ENCODE measurements at places on chromosomes 2 and 18. TPM values are rescaled to one million over a fixed set of nuclear protein-coding genes. Genes with fewer than 3 reads are reported as not detected.

Gene SCN2A
- total RNA-seq = 0.50 TPM

Gene SS18
- total RNA-seq = 58.5 TPM

Gene PLGLB1
- total RNA-seq = 2.6 TPM

Gene EGR4
- not detected for total RNA-seq

Gene ZSWIM2
- total RNA-seq = not detected

Gene NEU2
- not detected for total RNA-seq

Gene RTP5
- total RNA-seq = not detected

Gene FBXO15
- 1.1 TPM for total RNA-seq

Gene CCDC121
- 2.9 TPM for total RNA-seq
